ENCODE measurements at places on chromosomes 2 and 18.

DNA sequence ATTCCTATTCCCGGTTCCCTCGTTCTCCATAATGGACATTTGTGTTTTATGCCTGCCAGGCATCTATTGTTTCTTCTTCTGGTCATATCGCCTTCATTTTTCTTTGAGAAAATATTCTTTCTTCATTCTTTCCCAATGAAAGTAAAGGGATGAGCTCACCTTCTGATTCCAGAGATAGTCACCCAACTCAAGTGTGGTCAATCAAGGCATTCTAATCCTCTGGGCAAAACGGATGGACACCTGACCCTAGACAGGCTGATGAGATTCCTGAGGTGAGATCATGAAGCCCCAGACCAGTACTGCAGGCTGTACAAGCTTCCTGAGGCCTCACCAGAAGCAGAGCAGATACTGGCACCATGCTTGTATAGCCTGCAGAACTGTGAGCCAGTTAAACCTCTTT, 52.8 kb downstream of the GAD1 start:
- no peak for DNase-seq

DNA sequence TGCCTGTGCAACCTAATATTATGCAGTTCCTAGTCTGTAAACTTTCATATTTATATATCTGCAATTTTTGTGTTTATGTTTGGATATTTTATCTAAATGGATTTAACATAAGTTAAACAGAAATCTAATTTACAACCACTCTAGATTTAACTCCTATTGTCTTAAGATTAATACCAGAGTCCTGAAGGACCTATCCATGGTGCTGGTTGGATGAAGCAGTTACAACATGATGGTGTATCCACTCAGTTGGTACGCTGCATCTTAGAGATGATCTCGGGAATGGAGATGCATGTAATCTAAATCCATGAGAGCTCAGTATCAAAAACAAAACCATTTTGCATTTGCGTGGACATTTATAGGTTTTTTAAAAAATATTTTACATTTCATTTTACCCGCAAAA, 745.9 kb upstream of the SLC8A1 start:
- no peak for DNase-seq

DNA sequence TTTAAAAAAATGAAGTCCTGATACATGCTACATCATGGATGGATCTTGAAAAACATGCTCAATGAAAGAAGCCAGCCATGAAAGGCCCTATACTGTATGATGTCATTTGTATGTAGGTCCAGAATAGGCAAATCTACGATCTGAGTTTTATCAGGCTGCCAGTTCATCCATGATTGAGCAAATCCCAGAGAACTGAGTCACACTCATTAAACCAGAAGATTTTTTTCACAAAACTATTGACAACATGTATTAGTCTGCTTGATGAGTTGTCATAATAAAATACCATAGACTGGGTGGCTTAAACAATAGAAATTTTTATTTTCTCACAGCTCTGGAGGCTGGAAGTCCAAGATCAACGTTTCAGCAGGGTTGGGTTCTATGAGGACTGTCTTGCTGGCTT, 130.7 kb downstream of the MREG start:
- DNase-seq, result peak; percentile 28

DNA sequence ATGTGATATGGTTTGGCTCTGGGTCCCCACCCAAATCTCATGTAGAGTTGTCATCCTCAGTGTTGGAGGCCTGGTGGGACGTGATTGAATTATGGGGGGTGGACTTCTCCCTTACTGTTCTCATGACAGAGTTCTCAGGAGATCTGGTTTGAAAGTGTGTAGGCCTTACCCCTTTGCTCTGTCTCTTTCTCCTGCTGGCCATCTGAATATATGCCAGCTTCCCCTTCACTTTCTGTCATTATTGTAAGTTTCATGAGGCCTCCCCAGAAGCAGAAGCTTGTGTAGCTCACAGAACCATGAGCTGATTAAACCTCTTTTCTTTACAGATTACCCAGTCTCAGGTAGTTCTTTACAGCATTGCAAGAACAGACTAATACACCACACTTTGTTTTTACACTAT, 222.3 kb downstream of the DOK6 start:
- DNase-seq, result no peak

DNA sequence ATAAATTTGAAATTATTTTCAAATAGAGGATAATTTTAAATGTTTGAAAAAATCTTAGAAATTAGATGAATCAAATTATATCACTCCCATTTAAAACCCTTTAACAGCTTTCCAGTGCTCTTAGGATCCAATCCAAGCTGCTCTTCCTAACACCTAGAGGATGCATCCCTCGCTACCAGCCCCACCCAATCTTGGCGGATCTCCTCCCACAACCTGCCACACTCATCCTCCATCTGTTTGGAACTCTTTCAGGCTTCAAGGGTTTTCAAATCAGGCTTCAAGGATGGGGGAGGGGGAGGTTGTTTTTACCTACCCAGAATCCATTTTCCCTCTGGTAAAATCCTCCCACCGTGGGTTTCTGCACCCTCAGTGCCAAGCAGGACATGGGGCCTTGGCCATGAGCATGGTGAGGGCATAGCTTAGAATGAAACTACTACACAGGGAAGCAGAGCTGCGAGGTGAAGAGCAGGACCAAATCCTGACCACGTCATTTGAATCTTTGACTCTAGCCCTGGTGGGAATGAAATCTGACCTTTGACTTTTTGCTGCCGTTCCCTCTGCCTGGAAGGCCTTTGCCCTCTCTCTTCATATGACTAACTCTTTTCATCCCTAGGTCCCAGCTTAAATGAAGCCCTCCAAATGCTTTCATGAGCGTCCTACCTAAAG, 113.0 kb upstream of the MAPRE2 start:
- DNase-seq, result no peak

DNA sequence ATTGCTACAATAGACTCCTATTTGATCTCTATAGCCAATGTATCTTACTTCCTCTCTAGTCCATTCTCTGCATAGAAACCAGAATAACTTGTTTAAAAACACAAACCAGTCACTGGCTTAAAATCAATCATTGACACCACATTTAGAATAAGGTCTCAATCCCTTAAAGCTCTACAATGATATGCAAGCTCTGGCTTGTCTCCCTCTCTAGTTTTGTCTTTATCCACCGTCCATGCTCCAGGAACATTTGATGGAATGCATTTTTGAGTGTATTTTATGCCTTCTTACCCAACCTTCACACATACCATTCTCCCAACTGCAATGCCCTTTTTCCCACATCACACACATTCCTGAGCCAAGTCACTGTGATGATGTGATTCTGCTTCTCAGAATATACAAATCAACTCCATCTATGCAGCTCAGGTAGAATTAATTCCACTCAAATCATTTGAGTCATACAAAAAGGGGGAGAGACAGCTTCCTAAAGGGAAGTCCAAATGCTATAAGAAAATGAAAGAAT, 1107.2 kb downstream of the DPP10 start:
- DNase-seq, result no peak

GRCh38 chr2:180692322-180692721, 288.1 kb upstream of the UBE2E3 start:
- no peak for DNase-seq

- DNase-seq, result no peak
Measured at GRCh38 chr18:45197526-45197970, 417.7 kb upstream of the SLC14A2 start.

- DNase-seq, result no peak
Measured at GRCh38 chr2:201984800-201985525, 48.7 kb upstream of the FZD7 start.

GRCh38 chr18:62357079-62357719, 32.1 kb downstream of the TNFRSF11A start:
- DNase-seq, result no peak

- DNase-seq, result no peak
Measured at GRCh38 chr2:184993746-184994145, 395.4 kb downstream of the ZNF804A start.

GRCh38 chr2:84077496-84077895, 381.6 kb downstream of the SUCLG1 start:
- no peak for DNase-seq

- DNase-seq, result no peak
Measured at GRCh38 chr2:212194396-212194795, 344.2 kb downstream of the ERBB4 start.

DNA sequence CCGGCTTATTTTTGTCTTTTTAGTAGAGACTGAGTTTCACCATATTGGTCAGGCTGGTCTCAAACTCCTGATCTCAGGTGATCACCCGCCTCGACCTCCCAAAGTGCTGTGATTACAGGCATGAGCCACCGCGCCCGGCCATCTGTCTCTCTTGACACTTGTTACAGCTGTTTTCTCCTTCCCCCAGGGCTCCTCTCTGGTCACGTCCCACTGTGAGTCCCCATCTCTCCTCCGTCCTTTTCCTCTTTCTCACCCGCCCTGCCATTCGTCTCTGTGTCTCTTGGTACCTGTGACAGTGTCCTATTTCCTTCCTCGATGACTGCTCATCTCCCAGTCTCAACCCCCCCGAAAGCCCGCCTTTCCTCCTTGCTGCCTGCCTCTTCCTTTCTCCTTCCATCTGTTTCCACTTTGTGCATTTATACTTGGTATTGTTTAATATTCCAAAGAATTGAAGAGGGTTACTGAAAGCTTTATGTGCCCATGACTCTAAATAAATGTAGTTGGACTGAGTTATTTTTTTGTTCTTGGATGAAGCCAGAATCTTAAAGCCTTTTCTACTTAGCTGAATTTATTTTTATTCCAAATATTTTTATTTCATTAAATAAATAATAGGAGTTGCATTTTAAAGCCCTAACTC, 241.5 kb downstream of the SH3RF3 start:
- DNase-seq, result no peak

GRCh38 chr2:201127570-201127969, 11.6 kb downstream of the CFLAR start:
- DNase-seq, result peak; percentile 39

GRCh38 chr2:130728007-130728454, 839 bp upstream of the GPR148 start:
- DNase-seq, result no peak

Measured in HFFc6 (cell line).